ENCODE measurements at places on chromosomes 3 and 15. TPM values are rescaled to one million over a fixed set of nuclear protein-coding genes. Genes with fewer than 3 reads are reported as not detected.
A peak's percentile ranks its signal among the peaks of the same experiment; 100 is the strongest.

GRCh38 chr3:188861842-188862744 is 309.7 kb upstream of the TPRG1 start:
- DNase-seq = no peak

Gene ESYT3
- 1.1 TPM for polyA plus RNA-seq

- no peak for DNase-seq
These were observed 223.4 kb downstream of the IGSF11 start for GRCh38 chr3:118811236-118811732.

GRCh38 chr3:33144433-33144832 is 30.6 kb downstream of the CRTAP start:
- DNase-seq = no peak

GRCh38 chr3:172447611-172448579 is at the start of gene GHSR:
TSS of gene GHSR (minus strand) at chr3:172448456. CDS start at chr3:172448413, 43 bp downstream.
- DNase-seq = no peak

- DNase-seq = no peak
These were observed 35.7 kb upstream of the POLG start for GRCh38 chr15:89370120-89370977.

DNA sequence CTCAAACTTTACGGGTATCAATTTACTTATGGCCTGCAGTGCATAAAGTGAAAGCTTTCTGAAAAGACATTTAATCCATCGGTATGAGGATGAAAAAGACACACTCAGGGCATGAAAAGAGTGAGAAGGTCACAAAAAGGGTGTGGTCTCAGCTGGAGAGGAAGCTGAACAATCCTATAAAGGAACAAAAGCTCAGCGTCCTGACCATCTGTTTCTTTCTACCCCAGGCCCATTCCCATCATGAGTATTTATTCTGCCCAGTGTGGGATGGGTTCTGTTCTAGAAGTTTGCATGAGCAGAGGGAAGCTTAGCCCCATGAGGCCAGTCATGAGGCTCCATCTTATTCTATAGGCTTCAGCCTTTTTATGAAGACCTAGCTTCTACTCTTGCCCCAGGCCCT is 144.6 kb downstream of the LPP start:
- DNase-seq = no peak

DNA sequence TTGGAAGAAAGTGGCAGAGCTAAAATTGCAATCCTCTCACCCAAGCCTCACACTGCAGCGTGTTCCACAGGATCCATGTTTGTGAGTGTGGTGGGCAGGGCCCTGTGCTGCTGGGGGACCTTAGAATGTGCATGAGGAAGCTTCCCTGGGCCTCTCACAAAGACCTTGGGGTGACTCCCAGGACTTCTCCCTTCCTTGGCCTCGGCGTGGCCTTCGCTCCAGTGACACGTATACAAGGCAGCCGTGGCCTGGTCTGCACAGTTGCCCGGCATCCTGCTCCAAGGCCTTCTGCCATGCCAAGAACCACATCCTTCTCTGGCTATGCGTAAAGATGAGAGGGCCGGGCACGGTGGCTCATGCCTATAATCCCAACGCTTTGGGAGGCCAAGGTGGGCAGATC is 196.4 kb downstream of the UACA start:
- DNase-seq = no peak

DNA sequence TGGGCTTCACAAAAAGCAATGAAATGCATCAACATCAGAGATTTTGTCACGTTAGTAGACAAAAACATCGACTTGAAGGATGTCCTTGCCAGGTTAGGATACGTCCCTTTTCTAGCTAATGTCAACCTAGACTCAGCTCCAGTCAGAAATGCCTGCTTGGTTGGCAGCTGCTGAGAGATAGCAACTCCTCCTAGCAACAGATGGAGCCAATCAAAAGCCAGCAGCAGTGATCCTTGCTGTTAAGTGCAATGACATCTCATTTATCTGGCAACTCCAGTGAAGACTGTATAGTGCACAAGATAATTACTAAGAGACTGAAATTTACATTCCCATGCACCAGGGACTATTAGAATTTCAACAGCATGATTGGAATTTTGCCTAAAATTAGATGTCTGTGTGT is 424.1 kb downstream of the FGF12 start:
- DNase-seq = no peak

Gene KCNMB3
- 6.0 TPM for polyA plus RNA-seq

DNA sequence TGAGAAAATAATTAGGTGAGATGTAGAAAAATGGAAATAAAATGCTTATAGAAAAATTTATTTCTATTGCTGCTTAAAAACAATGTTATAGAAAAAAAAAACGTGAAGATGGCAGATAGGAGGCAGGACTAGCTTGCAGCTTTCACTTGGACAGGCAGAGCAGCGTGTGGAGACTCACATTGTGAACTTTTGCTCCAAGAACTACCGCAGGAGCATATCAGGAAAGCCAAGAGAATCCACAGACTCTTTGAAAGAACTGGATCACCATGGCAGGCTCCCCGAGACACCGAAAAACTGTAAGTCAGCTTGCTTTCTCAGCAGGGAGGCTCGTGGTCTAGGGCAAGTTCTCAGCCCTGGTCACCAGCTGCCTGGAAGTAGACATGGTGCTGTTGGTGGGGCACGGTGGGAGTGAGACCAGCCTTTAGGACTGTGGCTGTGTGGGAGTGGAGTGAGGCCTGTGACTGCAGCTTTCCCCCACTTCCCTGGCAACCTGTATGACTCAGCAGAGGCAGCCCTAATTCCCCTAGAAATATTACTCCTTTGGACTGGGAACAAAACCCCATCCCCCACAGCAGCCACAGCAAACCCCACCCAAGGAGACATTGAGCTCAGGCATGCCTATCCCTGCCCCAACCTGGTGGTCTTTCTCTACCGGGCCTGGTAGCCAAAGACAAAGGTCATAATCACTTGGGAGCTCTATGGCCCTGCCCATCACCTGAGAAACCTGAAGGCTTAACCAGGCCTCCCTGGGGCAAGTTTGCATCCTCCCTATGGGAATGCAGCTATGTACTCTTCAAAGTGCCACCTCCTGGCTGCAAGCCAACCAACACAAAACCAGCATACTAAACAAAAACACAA is 22.8 kb downstream of the STRIT1 start:
- DNase-seq = no peak

Gene GABRR3
- polyA plus RNA-seq = not detected

GRCh38 chr3:113274425-113275257 is 63.3 kb downstream of the BOC start:
- DNase-seq = no peak

Gene VEPH1
- 64.6 TPM for polyA plus RNA-seq

Gene SLC22A13
- 1.9 TPM for polyA plus RNA-seq

GRCh38 chr15:97463696-97464095 is 496.8 kb upstream of the ARRDC4 start:
- DNase-seq = no peak

Gene TMOD2
- 4.5 TPM for polyA plus RNA-seq

- no peak for DNase-seq
These were observed 732.7 kb downstream of the PDCD6IP start for GRCh38 chr3:34531156-34531555.

DNA sequence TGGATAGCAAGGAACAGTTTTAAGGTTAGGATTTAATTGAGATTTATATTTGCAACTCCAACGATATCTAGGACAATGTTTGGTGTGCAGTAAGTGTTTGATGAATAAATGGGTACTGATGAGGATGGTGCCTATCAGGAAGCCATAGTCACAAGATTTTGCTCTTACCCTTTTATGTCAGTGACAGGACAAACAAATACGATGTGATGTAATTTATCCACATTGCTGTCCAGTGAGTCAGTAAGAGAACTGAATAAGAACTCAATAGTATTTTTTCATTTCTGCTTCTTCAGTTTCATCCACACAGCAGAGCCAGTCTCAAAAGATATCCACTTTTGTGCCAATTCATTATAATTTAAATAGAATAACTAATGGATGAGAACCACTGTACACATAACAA is 18.5 kb downstream of the C3orf85 start:
- no peak for DNase-seq

Gene TGM4
- polyA plus RNA-seq = 0.06 TPM

- DNase-seq = no peak
These were observed 361.2 kb downstream of the DIPK2A start for GRCh38 chr3:144332868-144333267.

GRCh38 chr15:95558916-95559315 is 771.6 kb upstream of the NR2F2 start:
- DNase-seq = no peak

DNA sequence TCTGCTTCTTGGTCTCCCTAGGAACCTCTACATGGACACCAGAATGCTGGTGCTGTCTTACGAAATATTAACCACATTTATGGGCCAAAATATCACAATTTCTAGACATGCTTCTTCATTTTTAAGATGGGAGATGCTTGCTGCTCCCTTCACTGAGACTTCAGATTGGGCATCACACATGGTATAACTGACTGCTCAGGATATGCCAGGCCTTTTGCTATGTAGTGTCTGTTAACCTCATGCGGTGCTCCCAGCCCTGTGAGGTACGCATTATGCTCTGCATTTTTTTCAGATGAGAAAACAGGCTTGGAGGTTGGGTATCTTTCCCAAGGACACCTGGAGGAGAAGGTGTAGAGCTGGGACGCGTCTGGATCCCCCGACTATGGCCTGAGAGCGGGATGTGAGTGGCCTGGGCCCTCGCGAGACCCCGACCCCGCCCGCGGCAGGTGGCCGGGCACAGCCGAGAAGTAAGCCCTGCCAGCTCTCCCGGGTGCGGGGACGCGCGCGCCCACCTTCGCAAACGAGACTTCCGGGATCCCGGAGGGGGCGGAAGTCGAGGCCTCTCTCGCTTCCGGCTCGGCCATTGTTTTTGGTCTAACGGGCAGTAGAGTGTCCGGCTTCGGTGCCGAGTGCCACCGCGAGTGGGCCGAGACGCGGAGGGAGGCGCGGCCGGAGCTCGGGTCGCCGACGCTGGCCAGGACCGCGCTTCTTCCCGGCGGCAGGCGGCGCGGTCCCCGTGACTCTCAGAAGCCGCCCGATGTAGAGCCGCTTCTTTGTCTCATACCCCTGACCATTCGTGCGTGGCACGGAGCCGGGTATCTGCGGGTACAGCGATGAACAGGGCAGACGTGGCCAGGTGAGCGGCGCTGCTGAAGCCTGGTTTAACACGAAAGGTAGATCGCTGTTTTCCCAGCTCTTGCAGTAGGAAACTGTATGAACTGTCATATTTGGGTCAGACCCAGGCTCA is at the start of gene ZKSCAN7:
Gene ZKSCAN7 (plus strand): TSS at position 568 of the 967 bp plus-strand sequence. CDS start 1,855 bp downstream, outside the sequence.
- peak; percentile 53 for DNase-seq

- no peak for DNase-seq
These were observed 100.6 kb downstream of the TLE3 start for GRCh38 chr15:69997161-69997485.

- DNase-seq = no peak
These were observed 26.9 kb downstream of the ROBO2 start for GRCh38 chr3:77066829-77067228.

GRCh38 chr3:98784042-98784441 is 20.9 kb downstream of the ST3GAL6 start:
- DNase-seq = no peak

DNA sequence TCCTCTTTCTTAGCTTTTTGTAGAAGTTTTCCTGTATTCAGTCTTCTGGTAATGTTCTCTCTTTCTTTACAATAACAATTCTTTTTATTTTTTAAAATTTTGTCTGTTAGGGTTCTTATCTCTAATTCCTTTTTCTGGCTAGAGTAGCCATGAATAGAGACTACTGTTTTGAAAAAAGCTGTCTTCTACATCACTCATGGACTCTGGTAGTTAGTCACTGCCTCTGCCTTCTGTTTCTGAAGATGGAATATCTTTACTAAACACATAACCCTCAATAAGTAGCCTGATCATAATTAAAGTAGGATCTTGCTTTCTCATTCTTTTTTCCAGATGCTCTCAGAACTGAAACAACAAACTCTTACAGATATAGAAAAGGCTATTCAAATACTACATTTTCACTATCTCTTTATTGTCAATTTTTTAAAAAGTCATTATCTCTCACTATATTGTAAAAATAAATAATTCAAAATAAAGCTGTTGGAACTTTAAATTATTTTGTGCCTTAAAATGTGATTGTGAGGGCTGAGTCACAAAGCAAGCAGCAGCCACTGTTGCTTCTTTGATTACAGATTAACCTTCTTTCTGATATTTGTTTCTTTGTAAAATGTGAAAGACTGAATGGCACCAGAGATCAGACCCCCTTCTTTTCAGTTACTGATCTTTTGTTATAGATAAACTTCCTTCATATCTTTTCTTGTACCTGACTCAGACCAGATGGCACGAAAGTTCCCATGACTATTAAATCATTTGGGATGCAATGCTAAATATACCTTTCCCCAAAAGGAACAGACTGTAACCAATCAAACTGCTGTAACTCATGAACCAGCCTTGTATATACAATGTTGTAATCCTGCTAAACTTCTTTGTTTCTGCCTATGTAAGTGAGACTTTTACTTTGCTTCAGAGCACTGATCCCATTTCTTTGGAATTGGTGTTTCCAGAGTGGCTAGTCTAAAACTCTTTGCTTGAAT is 1159.5 kb downstream of the IGSF11 start:
- no peak for DNase-seq

- DNase-seq = no peak
These were observed 154.0 kb upstream of the THBS1 start for GRCh38 chr15:39426552-39427532.

- no peak for DNase-seq
These were observed 86.1 kb downstream of the TJP1 start for GRCh38 chr15:29736012-29736743.

DNA sequence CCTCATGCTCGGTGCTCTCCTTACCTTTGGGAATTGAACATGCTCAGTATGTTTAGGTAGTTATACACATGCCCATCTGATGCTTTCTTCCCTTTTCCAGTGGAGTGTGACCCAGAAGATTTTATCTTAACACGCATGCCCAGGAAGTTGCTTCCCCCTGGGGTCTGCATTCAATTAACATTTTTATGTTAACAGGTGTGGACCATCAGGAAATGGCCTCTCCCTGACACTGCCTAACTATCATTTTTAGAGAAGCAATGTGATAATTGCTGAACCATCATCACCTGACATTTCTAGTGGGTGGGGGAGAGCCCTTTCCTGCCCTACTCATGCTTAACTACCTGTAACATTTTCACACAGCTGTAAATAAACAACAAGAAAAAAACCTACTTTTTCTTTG is 55.1 kb upstream of the TGFBR2 start:
- no peak for DNase-seq

Gene ZMYND10
- 3.6 TPM for polyA plus RNA-seq

DNA sequence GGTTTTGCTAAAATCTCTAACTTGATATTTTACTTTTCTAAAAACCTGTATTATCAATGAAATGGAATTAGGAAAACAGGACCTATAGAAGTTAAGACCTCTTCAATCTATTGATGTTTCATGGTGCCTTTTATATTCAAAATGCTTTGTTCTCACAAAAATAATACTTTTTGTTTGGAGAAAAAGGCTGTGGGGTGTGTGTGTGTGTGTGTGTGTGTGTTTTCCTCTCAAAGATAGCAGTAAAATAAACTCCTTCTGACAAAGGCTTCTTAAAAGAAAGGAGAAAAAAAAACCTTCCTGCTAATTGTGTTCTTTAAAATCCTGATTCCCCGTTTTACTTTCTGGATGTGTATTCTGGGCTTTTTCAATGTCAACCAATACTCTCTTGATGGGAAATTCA is 54.5 kb downstream of the RBM6 start:
- no peak for DNase-seq

Gene RLBP1
- polyA plus RNA-seq = not detected

- DNase-seq = no peak
These were observed 98.4 kb downstream of the ECT2 start for GRCh38 chr3:172848910-172849309.

Gene CMC1
- 29.5 TPM for polyA plus RNA-seq

- no peak for DNase-seq
These were observed 139.9 kb downstream of the ROBO2 start for GRCh38 chr3:77179762-77180161.

GRCh38 chr15:79406210-79406609 is 25.9 kb upstream of the MINAR1 start:
- no peak for DNase-seq
